ENCODE measurements at places on chromosomes 1 and 21. TPM values are rescaled to one million over a fixed set of nuclear protein-coding genes. Genes with fewer than 3 reads are reported as not detected.

C8A gene
- total RNA-seq: 0.21 TPM

- no peak overlapping the region for H3K27ac ChIP-seq
- peaks cover 6% of the 10 kb centered on the region for H3K4me1 ChIP-seq
- no peaks in the 10 kb centered on the region for H3K36me3 ChIP-seq
- H3K27me3 ChIP-seq: no peaks in the 10 kb centered on the region
- DNase-seq: no peak
These were observed 2.8 kb downstream of the RHBDL2 start for GRCh38 chr1:38938722-38939260.

DNA sequence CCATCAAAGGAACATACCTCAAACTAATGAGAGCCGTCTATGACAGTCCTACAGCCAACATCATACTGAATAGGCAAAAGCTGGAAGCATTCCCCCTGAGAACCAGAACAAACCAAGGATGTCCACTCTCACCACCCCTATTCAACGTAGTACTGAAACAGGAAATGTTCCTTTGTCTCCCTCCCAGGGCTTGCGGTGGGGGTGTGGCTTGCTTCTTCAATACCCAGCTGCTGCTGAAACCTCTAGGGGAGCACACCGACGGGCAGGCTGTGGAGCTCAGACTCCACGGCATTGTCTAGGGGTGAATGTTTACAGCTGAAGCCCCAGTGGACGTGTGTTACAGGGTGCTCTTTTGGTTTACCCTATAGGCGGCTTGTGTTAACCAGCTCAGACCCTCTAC, 30.5 kb upstream of the B3GALT2 start:
- H3K27me3 ChIP-seq: no peaks in the 10 kb centered on the region
- H3K4me1 ChIP-seq: no peaks in the 10 kb centered on the region
- H3K27ac ChIP-seq: no peak overlapping the region
- H3K36me3 ChIP-seq: peaks cover 47% of the 10 kb centered on the region

NGF gene
- total RNA-seq: 2.1 TPM

DNA sequence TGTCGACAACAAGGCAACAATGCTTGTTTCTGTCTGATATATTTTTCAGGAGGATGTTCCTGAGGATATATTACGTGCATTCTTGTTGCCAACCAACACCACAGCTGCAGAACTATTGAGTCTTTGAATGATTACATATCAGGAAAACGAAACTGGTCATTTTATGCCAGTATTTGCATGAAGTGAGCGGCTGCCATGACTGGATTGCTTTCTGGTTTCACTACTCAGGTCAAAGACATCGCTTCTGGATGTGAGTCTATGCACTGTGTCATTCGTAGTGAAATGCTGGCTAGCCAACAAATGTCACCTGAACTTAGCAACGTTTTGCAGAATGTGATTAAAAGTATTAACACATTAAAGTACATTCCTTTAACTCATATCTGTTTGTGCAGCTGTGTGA, 35.8 kb upstream of the OLFM3 start:
- no peak overlapping the region for H3K4me3 ChIP-seq
- no peaks in the 10 kb centered on the region for H3K27me3 ChIP-seq
- no peak overlapping the region for H3K27ac ChIP-seq
- no peaks in the 10 kb centered on the region for H3K36me3 ChIP-seq
- no peaks in the 10 kb centered on the region for H3K4me1 ChIP-seq

DNA sequence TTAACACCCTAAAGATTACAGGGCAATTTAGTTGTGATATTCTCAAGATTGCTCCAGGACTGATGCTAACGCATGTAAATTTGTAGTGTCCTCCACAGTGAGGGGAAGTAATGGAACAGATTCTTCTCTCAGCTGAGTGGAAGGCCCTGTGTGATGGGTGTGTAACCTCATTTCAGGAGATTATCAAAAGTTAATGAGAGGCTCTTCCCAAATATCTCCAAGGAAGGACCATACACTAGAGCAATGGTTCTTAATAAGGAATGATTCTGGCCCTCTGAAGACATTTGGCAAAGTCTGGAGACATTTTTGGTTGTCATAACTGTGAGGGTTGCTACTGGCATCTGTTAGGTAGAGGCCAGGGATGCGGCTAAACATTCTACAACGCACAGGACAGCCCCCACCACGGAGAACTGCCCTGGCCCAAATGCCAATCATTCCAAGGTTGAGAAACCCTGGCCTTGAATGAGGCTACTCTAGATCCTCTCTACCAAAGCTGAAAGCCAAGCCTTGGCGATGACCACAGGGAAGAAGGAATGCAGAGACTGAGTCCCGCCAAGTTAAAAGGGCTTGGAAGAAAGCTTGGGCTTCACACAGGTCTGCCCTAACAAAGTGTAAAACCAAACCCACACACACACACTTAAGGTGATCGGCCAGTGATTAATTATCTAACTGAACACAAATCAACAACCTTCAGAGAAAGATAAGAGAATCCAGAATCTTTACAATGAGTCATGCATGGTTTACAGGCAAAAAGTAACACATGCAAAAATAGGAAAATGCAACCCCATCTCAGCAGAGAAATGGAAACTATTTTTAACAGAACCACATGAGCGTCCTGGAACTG, 135.8 kb downstream of the SYF2 start:
- H3K36me3 ChIP-seq: no peaks in the 10 kb centered on the region
- no peak overlapping the region for H3K4me3 ChIP-seq
- DNase-seq: no peak
- H3K27ac ChIP-seq: no peak overlapping the region
- H3K27me3 ChIP-seq: no peaks in the 10 kb centered on the region

GRCh38 chr1:111441573-111442192, 7.4 kb downstream of the WDR77 start:
- H3K27me3 ChIP-seq: no peaks in the 10 kb centered on the region
- no peaks in the 10 kb centered on the region for H3K4me1 ChIP-seq
- no peak overlapping the region for H3K27ac ChIP-seq
- peaks cover 49% of the 10 kb centered on the region for H3K36me3 ChIP-seq
- no peak overlapping the region for H3K4me3 ChIP-seq

TMEM269 gene
- total RNA-seq: not detected

- H3K36me3 ChIP-seq: peaks cover 8% of the 10 kb centered on the region
- peak; percentile 47 for DNase-seq
- H3K4me3 ChIP-seq: peak overlapping the region; percentile 18
- H3K27ac ChIP-seq: peak overlapping the region; percentile 99
- H3K27me3 ChIP-seq: no peaks in the 10 kb centered on the region
These were observed 160.5 kb downstream of the CASZ1 start for GRCh38 chr1:10635992-10636391.

FCN3 gene
- 13.2 TPM for total RNA-seq

- no peaks in the 10 kb centered on the region for H3K27me3 ChIP-seq
- peaks cover 8% of the 10 kb centered on the region for H3K4me1 ChIP-seq
- no peak overlapping the region for H3K27ac ChIP-seq
- H3K36me3 ChIP-seq: no peaks in the 10 kb centered on the region
These were observed 5.5 kb downstream of the MFSD2A start for GRCh38 chr1:39960431-39960958.

DNA sequence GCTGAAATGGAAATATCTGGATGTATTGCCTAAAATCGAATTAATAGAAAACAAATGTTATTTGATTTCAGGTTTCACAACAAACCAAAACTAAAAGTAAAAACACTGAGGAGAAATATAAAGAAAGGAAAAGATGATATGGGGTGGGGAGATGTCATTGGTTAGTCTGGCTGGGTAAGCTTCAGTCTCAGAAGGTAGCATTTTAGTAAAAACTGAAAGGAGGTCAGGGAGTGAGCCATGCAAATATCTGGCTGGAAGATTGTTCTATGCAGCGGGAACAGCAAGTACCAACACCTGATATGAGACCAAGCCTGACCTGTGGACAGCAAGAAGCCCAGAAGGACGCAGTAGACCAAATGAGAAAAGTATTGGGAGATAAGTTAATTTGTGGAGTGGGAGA, 264.6 kb downstream of the LRRC40 start:
- no peaks in the 10 kb centered on the region for H3K27me3 ChIP-seq
- H3K4me1 ChIP-seq: no peaks in the 10 kb centered on the region
- H3K27ac ChIP-seq: no peak overlapping the region
- no peak for DNase-seq
- H3K4me3 ChIP-seq: no peak overlapping the region
- H3K36me3 ChIP-seq: no peaks in the 10 kb centered on the region

TAS1R3 gene
- 2.7 TPM for total RNA-seq

DNA sequence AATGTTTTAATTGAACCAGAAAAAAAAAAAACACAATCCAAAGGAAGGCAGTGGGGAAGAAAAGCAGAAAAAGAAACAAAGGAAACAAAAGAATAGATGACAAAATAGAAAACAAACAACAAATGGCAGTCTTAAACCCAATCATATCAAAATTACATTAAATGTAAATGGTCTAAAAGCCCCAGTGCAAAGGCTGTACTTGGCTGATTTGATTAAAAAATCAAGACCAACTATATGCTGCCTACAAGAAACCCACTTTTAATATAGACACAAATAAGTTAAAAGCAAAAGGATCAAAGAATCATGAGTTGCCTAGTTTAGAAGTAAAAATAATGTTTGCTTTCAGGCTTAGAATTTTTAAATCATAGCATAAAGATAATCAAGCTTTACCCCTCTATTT, 19.8 kb upstream of the C1orf115 start:
- H3K27ac ChIP-seq: no peak overlapping the region
- H3K27me3 ChIP-seq: no peaks in the 10 kb centered on the region
- H3K4me1 ChIP-seq: no peaks in the 10 kb centered on the region
- H3K36me3 ChIP-seq: no peaks in the 10 kb centered on the region

GRCh38 chr21:41112740-41113692, 54.9 kb upstream of the BACE2 start:
- H3K4me3 ChIP-seq: no peak overlapping the region
- no peak overlapping the region for H3K27ac ChIP-seq
- no peaks in the 10 kb centered on the region for H3K27me3 ChIP-seq

- H3K4me1 ChIP-seq: no peaks in the 10 kb centered on the region
- no peak for DNase-seq
- H3K36me3 ChIP-seq: no peaks in the 10 kb centered on the region
- no peak overlapping the region for H3K27ac ChIP-seq
These were observed 49.6 kb downstream of the TSEN15 start for GRCh38 chr1:184101141-184101540.

LCE2A gene
- total RNA-seq: not detected

DDR2 gene
- total RNA-seq: 77.9 TPM

GRCh38 chr1:94209982-94210381, 27.4 kb downstream of the ARHGAP29 start:
- no peak overlapping the region for H3K27ac ChIP-seq
- peaks cover 8% of the 10 kb centered on the region for H3K36me3 ChIP-seq
- no peak overlapping the region for H3K4me3 ChIP-seq
- H3K4me1 ChIP-seq: no peaks in the 10 kb centered on the region

DNA sequence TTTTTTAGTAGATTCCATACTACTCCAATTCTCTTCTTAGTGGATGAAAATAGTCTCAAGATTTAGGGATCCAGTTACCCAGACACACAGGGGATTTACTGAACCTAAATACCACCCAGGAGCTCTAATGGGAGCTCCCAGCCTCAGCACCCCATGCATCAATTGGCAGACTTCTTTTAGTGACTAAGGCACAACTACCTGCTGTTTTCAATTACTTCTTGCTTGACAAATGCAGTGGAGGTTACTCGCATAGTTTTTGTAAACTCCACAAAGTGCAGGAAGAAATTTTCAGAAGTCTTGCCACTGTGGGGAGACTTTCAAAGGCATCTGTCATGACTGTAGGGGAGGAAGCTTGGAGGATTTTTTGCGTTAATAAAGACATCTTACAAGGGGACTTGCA, 35.5 kb upstream of the MAP10 start:
- H3K27ac ChIP-seq: no peak overlapping the region
- no peak overlapping the region for H3K4me3 ChIP-seq
- H3K36me3 ChIP-seq: no peaks in the 10 kb centered on the region
- H3K27me3 ChIP-seq: no peaks in the 10 kb centered on the region
- no peaks in the 10 kb centered on the region for H3K4me1 ChIP-seq

DNA sequence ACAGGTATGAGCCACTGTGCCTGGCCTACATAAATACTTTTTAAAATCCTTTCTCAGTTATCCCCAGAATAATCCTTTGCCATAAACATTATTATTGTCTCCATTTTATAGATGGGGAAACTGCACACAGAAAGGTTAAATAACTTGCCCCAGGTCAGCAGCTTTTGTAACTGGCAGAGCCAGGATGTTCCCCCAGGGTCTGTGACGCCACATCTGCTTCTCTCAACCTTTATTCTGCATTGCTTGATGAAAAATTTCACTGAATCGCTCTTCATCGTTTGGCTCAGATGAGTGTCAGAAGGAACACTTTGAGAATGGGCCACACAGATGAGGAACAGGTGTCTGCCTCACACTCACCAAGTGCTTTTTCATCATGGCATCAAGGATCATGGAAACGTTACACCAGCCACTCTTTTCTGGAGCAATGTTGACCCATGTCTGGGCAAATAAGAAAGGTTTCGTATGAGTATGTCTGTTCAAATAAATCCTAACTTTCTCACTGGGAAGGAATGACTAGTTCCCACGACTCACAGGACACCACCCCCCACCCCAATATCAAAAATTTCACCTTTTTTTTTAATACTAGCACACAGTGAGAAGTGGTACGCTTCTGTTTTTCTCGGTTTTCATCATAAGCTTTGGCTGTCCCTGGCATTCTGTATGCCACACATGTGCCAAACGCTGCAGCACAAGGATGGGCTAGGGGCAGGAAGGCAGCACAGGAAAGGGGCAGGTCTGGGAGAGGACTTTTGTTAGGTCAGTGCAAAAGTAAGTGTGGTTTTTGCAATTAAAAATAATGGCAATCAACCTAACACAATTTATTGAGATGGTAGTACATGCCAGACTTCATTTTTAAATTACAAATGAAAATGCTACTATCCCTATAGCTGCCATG, 9.0 kb upstream of the PTGFRN start:
- no peaks in the 10 kb centered on the region for H3K4me1 ChIP-seq
- H3K4me3 ChIP-seq: no peak overlapping the region
- no peak overlapping the region for H3K27ac ChIP-seq
- no peaks in the 10 kb centered on the region for H3K27me3 ChIP-seq

DNA sequence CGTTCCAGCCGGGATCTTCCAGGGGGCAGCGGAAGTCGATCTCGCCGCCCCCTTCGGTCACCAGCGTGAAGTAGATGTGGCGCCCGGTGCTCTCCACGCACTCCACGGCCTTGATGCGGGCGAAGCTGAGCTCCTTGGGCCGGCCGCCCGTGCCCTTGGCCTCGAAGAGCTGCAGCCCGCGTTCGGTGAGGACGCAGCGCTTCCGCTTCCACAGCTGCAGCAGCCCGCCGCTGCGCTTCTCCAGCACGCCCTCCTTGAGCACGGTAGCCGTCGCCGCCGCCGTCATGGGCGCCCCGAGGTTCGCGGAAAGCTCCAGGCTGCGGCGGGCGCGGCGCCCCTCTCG, 516 bp downstream of the PHLDA3 start:
- peaks cover 16% of the 10 kb centered on the region for H3K36me3 ChIP-seq
- H3K4me1 ChIP-seq: no peaks in the 10 kb centered on the region

- no peaks in the 10 kb centered on the region for H3K4me1 ChIP-seq
- H3K27me3 ChIP-seq: no peaks in the 10 kb centered on the region
- no peaks in the 10 kb centered on the region for H3K36me3 ChIP-seq
- H3K27ac ChIP-seq: no peak overlapping the region
These were observed 2.3 kb upstream of the TIAM1 start for GRCh38 chr21:31346256-31346821.

All from ascending aorta (tissue), 2 donors.